ENCODE measurements at places on chromosomes 7 and 10.
A peak's percentile ranks its signal among the peaks of the same experiment; 100 is the strongest.

- no peak for DNase-seq
Measured at GRCh38 chr7:85928500-85928899, 715.2 kb upstream of the GRM3 start.

- DNase-seq: no peak
Measured at GRCh38 chr7:150801946-150802771, 1.6 kb downstream of the TMEM176A start.

GRCh38 chr7:94396596-94396995 lies 1.9 kb downstream of the COL1A2 start:
- DNase-seq: peak; percentile 74

DNA sequence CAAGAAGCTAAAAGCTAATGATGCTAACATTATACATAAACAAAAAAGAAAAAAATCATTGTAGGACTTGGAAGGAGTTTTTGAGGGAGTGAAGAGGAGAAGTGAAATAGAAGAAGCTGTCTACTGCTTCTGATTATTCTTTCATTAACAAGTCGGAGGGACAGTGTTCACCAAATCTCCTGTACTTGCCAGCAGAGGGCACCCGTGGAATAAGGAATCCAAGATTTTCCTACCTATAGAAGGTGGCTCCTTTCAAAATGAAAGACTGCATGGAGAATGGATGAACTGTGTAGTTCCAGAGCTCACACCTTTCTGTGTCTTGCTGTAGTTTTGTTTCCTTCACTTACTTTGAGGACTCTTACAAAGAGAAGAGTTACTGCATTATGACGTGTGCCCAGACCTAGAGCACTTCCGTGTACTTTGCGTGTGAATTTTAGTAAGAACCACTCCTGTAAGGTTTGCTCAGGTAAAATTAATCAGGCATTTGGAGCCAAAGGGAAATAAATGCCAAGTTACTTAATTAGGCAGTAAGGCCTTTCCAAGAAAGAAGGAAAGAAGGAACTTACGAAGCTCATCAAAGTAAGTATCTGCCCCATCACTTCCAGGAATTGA lies 145.1 kb downstream of the SEMA3D start:
- DNase-seq: peak; percentile 81

GRCh38 chr7:78363866-78364265 lies 565.3 kb downstream of the PHTF2 start:
- no peak for DNase-seq

- DNase-seq: no peak
Measured at GRCh38 chr7:132941428-132941827, 140.5 kb downstream of the CHCHD3 start.

- peak; percentile 48 for DNase-seq
Measured at GRCh38 chr10:73083221-73083620, 13.4 kb downstream of the P4HA1 start.

DNA sequence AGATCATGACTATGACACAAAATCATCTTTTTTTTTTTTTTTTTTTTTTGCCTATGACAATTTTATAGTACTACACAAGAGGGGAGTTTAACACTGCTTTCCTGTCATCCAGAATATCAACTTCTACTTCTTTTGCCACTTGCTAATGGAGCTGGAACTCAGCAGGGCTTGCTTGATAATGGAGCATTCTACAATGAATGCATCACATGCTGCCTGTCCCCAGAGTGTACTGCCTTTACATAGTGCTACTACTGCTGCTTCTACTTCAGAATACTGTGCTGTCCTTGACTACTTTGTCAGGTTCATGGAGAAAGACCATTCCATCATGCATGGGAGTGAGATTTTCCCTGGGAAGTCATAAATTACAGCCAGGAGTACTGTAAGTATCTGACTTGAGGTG lies 338.6 kb upstream of the SEMA3A start:
- DNase-seq: no peak

- peak; percentile 64 for DNase-seq
Measured at GRCh38 chr7:107643407-107643806, 17.2 kb upstream of the SLC26A4 start.

DNA sequence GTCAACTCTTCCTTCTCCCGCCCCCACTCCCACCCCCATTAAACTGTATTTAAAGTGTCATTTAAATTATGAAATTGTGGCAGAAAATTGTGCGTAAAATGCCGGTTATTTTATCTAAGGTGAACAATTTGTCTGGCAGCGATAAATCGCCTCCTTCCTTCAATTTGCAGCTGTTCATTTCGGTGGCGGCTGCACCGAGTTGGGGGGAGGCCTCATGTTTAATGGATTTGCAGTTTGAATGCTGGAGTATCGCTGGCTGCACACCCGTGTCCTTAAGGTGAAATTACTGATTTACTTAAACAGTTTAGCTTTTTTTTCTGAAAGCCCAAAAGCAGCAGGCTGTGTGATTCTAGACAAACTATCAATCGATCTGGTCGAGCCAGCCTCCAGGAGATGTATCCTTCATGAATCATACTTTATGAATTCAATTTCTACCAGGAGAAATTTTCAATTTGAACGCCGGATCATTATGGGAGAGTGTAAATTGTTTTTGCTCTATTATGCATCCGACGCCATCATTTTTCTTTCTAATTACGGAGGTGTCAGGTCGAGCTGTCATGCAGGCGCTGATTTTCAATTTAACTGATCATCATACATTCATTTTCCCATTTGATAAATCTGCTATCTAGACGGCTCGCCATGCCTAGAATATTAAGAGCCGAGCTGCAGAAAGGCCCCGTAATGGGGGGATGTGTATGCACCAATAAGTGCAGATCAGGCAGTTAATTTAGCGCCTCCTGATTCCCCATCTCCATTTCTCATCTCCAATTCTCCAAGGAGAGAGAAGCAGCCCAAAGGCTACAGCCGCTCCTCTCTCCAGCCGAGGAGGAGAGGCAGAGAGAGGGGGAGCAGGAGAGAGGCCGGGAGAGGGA lies 6.5 kb downstream of the UNCX start:
- DNase-seq: no peak

- DNase-seq: no peak
Measured at GRCh38 chr7:62361-63116, 129.8 kb upstream of the FAM20C start.

- DNase-seq: peak; percentile 82
Measured at GRCh38 chr7:28419716-28420115, 7.4 kb downstream of the CREB5 start.

- DNase-seq: no peak
Measured at GRCh38 chr10:59814878-59815277, 61.6 kb upstream of the MRLN start.

DNA sequence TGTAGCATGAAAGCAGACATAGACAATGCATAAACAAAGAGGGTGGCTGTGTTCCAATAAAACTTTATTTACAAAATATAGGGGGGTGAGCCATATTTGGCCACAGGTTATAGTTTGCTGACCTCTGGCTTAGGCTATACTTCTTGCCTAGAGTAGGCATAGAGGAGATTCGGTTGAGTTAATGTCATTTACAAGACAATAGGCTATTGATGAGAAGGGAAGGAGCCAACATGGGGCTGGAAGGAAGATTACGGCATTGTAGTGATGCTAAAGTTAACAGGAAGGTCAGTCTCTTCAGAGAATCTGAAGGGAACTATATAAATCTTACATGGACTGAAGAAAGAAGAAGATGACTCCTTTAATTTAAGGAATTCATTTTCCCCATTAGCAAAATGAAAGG lies 463.5 kb downstream of the HTR7 start:
- no peak for DNase-seq

DNA sequence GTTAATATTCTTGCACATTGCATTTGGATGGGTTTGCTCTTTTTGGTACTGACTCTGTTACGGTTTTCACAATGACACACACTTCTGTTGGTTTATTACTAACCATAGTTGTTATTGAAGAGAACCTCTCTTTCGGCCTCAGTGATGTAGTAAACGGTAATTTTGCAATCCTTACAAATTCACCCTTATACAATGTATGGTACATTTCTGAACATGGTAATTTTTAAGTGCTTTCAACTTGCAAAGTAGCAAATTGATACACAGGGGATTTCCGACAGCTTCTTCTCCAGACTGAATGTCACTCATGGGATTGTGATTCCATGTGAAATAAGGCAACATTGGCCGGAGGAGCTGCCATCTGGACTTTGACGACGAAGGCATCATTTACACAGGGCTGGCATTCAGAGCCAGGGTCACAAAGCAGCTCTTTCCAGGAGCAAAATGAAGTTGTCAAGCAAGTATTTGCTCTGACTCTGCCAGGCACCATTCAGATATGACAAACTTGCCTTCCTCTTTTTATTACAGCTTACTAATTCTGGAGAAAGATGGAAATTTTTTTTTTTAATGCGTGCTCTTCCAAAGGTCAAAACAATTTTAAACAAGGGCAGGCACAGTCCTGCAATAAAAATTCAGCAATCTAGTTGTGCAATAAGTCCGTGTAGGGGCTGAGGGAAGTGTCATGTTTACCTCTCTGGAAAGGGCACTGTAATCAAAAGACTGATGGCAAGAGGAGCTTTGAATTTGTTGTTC lies 711.5 kb upstream of the C7orf33 start:
- DNase-seq: no peak

GRCh38 chr10:116268976-116269375 lies 4.0 kb downstream of the GFRA1 start:
- DNase-seq: no peak

DNA sequence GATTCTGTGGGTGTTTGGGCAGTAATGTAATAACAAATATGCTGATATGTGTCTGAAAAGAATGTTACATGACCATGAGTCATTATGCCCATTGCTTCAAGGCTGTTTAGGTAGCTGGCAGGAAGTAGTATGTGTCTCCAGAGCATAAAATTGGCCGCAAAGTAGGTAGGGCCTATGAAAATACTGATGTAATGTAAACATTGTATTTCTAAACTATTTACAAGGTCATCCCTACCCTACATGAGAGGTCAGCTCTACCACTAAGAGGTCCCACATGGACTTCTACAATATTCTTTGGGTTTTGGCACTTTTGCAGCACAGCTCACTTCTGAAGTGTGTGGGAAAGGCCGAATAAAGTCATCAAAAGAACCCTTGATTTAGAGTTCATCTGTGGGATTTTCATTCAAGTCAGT lies 301.9 kb downstream of the AHR start:
- peak; percentile 97 for DNase-seq

- DNase-seq: no peak
Measured at GRCh38 chr7:50723888-50724287, 58.8 kb downstream of the GRB10 start.

DNA sequence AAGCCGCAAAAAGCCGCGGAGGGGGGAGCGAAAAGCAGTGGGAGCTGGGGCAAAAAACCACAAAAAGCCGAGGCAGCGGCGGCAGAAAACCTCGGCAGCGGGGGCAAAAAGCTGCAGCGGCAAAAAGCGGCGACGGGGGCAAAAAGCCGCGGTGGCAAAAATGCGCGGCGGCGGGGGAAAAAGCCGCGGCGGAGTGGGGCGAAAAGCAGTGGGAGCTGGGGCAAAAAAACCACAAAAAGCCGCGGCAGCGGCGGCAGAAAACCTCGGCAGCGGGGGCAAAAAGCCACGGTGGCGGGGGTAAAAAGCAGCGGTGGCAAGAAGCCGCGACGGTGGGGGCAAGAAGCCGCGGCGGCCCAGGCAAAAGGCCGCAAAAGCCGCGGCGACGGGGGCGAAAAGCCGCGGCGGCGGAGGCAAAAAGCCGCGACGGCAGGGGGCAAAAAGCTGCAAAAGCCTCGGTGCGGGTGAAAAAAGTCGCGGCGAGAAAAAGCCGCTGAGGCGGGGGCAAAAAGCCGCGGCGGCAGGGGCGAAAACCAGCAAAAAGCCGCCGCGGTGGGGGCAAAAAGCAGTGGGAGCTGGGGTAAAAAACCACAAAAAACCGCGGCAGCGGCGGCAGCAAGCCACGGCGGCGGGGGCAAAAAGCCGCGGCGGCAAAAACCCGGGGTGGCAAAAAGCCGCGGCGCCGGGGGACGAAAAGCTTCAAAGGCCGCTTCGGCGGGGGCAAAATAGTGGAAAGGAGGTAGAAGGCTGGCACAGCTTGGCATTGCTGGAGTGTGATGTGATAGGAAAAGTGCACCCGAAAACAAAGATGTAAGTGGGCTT lies 135.9 kb downstream of the ZNF92 start:
- no peak for DNase-seq

- no peak for DNase-seq
Measured at GRCh38 chr7:139572071-139572470, 48.6 kb downstream of the CLEC2L start.

- no peak for DNase-seq
Measured at GRCh38 chr10:98308669-98309365, 40.8 kb upstream of the LOXL4 start.

DNA sequence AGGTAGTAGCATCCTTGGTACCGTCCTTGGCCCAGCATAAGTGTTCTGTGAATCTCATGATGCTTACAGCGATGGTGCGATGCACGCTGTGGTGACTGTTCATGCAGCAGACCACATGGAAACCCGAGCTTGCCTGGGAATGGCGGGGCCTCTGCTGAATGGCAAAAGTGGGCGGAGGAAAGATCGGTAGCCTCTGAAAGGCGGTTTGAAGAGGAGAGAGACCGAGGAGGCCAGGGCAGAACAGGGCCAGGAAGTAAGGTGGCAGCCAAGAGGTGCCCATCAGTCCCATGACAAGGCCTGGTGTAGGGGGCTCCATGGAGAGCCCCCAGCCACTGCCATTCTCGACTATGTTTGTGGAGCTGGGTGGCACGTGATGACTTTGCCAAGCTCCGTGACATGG lies 33.2 kb upstream of the CNPY1 start:
- DNase-seq: no peak

GRCh38 chr10:63337455-63338251 lies 128.1 kb downstream of the JMJD1C start:
- DNase-seq: no peak

GRCh38 chr7:123260428-123260960 lies 60.7 kb upstream of the SLC13A1 start:
- no peak for DNase-seq

- no peak for DNase-seq
Measured at GRCh38 chr10:128714644-128715415, 588.6 kb upstream of the MKI67 start.

DNA sequence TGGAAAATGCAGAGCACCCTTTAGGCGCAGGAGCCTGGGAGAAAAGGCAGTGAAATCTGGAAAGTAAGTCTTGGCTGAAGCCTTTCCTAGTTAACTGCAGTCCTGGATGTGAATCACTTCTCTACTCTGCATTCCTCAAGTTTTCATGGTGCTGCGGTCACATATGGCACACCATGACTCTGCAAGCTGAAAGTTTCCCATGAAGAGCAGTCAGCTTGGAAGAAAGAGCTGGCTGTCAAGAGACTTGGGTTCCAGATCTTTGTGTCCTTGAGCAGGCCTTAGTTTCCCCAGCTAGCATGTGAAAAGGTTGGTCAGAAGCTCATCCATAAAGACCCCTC lies 548.3 kb downstream of the SORCS3 start:
- DNase-seq: peak; percentile 12

- DNase-seq: no peak
Measured at GRCh38 chr7:92260248-92260781, 14.5 kb downstream of the ANKIB1 start.

- DNase-seq: no peak
Measured at GRCh38 chr7:135079068-135079467, 68.8 kb upstream of the TMEM140 start.

DNA sequence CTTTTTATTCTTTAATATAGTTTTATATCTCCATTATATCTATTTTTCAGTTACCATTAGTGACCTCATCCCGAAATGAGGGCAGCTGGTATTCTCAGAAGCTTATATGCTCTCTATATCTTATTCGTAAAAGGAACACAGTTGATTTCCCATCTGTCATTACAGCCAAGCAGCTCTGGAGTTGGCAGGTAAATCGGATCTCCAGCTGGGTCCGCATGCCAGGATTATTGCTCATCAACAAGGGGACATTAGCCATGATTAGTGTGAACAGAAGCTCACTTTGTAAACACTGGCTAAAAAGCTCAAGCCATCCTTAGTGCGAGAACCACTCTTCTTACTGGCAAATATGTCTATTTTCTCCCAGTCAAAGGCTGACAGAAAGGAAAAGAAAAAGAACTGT lies 180.3 kb downstream of the NPSR1 start:
- DNase-seq: no peak

Measured in fibroblast of the aortic adventitia (primary cell).